Naive B cell (primary cell): ENCODE measurements at places on chromosomes 1 and 21.

GRCh38 chr21:42818328-42818749, 61.0 kb downstream of the WDR4 start:
- no peaks in the 10 kb centered on the region for H3K27me3 ChIP-seq
- H3K27ac ChIP-seq, result no peak overlapping the region
- H3K4me3 ChIP-seq, result no peak overlapping the region
- H3K4me1 ChIP-seq, result no peaks in the 10 kb centered on the region
- H3K36me3 ChIP-seq, result no peaks in the 10 kb centered on the region
- peak; percentile 48 for DNase-seq

DNA sequence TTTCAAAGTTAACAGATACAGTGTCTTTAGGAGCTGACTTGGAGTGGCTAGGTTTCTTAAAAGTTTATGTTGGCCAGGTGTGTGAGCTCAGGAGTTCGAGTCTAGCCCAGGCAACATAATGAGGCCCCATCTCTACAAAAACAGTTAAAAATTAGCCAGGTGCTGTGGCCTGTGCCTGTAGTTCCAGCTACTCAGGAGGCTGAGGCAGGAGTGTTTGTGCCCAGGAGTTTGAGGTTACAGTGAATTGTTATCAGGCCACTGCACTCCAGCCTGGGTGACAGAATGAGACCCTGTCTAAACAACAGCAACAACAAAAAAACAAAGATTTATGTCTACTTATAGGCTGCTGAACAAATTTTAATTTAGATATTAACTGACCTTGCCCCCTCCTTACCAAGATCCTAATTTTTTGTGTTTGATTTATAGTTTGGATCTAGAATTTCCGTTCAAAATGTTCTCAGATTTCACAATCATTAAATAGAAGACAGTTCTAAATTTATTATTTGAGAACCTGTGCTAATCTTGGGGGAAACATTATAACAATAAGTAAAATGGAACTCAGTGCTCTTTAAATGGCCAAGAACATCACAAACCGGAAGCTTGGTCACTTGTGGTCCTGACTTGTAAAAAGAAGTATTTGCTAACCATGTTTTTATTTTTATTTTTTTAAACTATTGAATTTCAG, 67.8 kb downstream of the POU2F1 start:
- H3K36me3 ChIP-seq, result no peaks in the 10 kb centered on the region
- no peaks in the 10 kb centered on the region for H3K27me3 ChIP-seq
- no peak for DNase-seq
- H3K4me3 ChIP-seq, result no peak overlapping the region
- no peak overlapping the region for H3K27ac ChIP-seq

GRCh38 chr1:1304331-1305299, 3.1 kb downstream of the ACAP3 start:
- H3K4me1 ChIP-seq, result peaks cover 19% of the 10 kb centered on the region
- H3K27ac ChIP-seq, result no peak overlapping the region
- H3K36me3 ChIP-seq, result no peaks in the 10 kb centered on the region
- DNase-seq, result no peak
- peak overlapping the region; percentile 92 for H3K4me3 ChIP-seq
- H3K27me3 ChIP-seq, result no peaks in the 10 kb centered on the region

DNA sequence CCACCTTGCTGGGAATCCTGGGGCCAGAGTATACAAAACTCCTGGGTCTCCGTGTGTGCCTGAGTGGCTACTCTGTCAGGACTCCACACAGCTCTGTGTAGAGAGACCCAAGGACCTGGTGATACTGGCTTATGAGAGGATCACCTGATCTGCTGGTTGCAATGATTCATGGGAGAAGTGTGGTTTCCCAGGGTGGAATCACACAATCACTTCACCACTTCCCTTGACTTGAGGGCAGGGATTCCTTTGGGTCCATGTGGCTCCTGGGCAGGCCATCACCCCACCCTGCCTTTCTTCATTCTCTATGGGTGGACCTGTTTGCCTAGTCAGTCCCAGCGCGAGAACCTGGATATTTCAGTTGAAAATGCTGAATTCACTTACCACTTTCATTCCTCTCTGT, 13.3 kb downstream of the PRSS38 start:
- H3K4me3 ChIP-seq, result no peak overlapping the region
- H3K4me1 ChIP-seq, result no peaks in the 10 kb centered on the region
- H3K36me3 ChIP-seq, result peaks cover 8% of the 10 kb centered on the region
- no peak for DNase-seq
- H3K27ac ChIP-seq, result no peak overlapping the region

- peak overlapping the region; percentile 98 for H3K4me3 ChIP-seq
- H3K4me1 ChIP-seq, result peaks cover 39% of the 10 kb centered on the region
- H3K36me3 ChIP-seq, result no peaks in the 10 kb centered on the region
- no peaks in the 10 kb centered on the region for H3K27me3 ChIP-seq
- peak overlapping the region; percentile 99 for H3K27ac ChIP-seq
Observed at GRCh38 chr1:206556047-206556749, 48.9 kb downstream of the RASSF5 start.

GRCh38 chr1:177444997-177445746, 274.4 kb downstream of the BRINP2 start:
- H3K27me3 ChIP-seq, result no peaks in the 10 kb centered on the region
- no peak overlapping the region for H3K4me3 ChIP-seq
- H3K36me3 ChIP-seq, result no peaks in the 10 kb centered on the region
- H3K4me1 ChIP-seq, result no peaks in the 10 kb centered on the region
- no peak for DNase-seq
